ENCODE measurements at places on chromosomes 16 and 17.

- DNase-seq = no peak
These were observed 31.1 kb downstream of the CNGB1 start for GRCh38 chr16:57939872-57940224.

- no peak for DNase-seq
These were observed 3.3 kb downstream of the BCAR1 start for GRCh38 chr16:75248142-75248535.

DNA sequence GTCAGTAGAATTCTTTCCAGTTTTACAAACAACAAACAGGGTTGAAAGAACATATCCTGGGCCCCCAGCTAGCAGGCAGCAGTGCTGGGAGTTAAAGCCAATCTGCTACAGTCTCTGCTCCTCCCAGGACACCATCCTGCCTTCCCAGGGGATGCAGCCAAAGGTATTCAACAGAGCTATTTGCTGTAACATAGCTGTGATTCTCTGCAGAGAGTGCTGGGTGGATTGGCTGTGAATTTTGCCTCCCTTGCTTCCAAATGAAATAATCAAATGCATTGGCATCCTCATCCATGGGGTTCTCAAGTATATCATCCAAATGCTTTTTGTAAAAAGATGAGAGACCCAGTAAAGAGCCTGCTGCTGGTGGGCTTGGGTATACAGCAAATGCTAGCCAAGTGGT lies 124.3 kb downstream of the NPIPB5 start:
- no peak for DNase-seq

DNA sequence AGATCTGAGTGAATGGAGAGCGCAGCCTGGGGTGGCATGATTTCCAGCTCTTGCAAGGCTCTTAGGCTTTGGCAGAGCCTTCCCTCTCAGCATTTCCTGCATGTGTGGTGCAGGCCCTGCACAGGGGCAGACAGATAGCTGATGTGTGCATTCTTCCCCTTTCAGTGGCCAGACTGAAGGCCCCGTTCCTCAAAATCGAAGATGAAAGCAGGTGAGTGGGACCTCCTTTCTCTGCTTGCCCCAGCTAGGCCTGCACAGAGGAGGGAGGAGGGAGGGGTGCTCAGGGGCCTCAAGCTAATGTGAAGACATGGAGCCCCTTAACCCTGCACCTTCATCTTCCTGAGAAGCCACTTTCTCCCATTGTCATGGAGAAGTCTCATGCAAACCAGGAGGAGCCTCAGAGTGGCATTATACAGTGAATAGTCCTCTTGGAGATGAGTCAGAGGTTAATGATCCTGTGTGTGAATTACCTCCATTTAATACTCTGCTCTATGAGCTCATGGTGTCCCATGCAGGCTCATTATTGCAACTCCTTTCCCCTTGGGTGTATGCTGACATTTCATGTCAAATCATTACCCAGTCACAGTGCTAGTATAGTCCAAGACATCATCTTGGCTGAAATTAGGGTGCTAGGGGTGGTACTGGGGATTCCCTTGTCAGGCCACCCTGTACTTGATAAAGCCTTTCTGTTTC lies 20.4 kb upstream of the ADAM11 start:
- no peak for DNase-seq

- DNase-seq = no peak
These were observed 144.6 kb upstream of the PLCG2 start for GRCh38 chr16:81634380-81635062.

DNA sequence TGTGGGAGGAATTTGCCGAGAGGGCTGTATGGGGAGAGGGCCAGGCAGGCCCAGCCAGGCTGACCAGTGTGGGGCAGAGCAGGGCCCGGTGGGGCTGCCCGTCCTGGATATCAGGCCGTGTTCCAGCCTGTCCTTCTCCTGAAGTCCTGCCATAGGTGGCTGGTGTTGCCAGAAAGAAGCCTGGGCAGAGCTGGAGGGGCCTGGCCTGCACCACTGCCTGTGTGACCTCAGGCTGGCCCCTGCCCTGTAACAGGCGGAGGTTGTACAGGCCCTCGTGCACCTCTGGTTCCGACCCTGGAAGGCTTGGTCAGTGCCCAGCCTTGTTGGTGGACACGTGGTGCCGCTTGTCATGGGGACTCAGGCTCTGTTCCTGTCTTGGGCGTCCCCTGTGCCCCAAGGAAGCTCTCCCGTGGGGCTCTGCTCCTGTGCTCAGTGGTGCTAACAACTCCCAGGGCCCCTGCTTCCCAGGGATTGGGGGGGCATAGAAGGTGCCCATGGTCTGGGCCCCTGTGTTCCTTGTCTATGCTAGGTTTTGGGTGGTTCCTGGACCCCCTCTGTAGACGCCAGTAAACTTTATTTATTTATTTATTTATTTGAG lies 33.3 kb downstream of the ADCY7 start:
- no peak for DNase-seq

- DNase-seq = no peak
These were observed 35.1 kb downstream of the MFSD11 start for GRCh38 chr17:76772842-76773525.

DNA sequence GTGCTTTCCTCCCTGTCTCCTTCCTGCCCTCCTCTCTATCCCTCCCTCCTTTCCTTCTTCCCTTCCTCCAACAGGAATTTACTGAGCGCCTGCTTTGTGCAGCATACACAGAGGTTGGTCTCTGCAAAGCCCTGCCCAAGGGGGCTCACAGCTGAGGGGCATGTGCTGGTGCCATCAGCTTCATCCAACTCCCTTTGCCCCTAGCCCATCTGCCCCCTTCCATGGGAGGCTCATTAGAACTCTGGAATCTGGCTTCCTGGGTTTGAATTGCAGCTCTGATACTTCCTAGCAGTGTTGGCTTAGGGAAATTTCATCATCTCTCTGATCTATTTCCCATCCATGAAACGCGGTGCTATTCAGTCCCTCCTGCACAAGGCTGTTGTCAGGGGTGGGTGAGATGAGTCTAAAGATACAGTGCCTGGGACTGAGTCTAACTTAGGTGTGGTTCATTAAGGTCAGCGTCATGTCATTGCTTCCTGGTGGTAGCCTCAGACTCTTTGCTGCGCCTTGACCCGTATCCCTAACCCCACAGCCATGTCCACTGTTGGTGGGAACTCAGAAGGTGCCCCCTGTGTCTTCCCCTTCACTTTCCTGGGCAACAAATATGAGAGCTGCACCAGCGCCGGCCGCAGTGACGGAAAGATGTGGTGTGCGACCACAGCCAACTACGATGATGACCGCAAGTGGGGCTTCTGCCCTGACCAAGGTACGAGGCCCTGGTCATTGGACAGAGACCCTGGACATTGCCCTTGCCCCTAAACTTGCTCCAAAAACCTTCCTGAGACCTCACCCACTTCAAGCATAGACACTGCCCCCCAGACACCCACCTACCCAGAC lies 10.3 kb downstream of the MMP2 start:
- no peak for DNase-seq

GRCh38 chr16:7867831-7868230 lies 535.2 kb downstream of the RBFOX1 start:
- no peak for DNase-seq

- DNase-seq = no peak
These were observed 527 bp downstream of the SIAH1 start for GRCh38 chr16:48384520-48385252.

GRCh38 chr17:34386697-34387550 lies 23.9 kb upstream of the CCL1 start:
- DNase-seq = no peak

DNA sequence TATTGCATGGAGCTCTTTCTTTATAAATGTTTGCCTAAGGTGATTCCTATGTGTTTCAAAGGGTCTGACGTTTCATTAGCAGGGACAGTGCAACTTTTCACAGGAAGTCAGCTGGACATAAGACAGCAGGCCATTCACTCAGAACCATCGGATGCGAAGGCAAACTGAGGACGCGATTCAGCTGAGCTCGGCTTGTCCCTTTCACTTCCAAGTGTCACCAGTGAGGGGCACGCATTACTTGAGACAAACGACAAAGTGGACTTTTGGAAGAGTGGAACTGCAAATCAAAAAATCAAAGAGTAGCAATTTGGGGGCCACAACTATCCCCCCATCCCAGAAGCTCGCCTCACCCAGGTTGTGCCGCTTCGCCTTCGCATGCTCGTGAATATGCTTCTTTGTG lies 14.6 kb downstream of the USP22 start:
- DNase-seq = no peak

- no peak for DNase-seq
These were observed 33.5 kb downstream of the TMEM186 start for GRCh38 chr16:8763899-8764298.
